Inflammatory macrophage treated with lipopolysaccharide for 4 hours (primary cell): ENCODE measurements at places on chromosomes 5 and 9.

GRCh38 chr5:88693071-88693932, 189.7 kb downstream of the MEF2C start:
- no peak for DNase-seq

DNA sequence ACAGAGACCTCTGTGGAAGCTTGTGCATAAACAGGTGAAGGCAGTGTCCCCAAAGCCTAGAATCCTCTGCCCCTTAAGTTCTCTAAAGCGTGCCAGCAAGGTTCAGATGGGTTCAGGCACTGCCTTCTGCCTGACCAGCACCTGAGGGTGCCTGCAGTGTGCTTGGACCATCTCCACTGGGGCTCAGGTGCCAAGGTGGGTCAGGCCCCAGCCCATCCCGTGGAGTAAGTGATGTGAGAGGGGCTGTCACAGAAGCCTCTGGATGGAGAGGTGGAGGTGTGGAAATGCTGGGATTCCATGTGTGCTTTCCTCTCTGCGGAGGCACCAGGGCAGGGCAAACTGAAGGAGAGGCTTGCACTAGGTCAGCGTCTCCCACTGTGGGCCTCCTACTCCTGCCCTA, 118.5 kb downstream of the DAB2IP start:
- no peak for DNase-seq

GRCh38 chr5:143019614-143020515, 249.7 kb downstream of the ARHGAP26 start:
- DNase-seq: no peak

GRCh38 chr5:89270901-89271300, 387.9 kb upstream of the MEF2C start:
- no peak for DNase-seq

GRCh38 chr5:4245511-4245910, 649.9 kb downstream of the IRX1 start:
- DNase-seq: no peak

DNA sequence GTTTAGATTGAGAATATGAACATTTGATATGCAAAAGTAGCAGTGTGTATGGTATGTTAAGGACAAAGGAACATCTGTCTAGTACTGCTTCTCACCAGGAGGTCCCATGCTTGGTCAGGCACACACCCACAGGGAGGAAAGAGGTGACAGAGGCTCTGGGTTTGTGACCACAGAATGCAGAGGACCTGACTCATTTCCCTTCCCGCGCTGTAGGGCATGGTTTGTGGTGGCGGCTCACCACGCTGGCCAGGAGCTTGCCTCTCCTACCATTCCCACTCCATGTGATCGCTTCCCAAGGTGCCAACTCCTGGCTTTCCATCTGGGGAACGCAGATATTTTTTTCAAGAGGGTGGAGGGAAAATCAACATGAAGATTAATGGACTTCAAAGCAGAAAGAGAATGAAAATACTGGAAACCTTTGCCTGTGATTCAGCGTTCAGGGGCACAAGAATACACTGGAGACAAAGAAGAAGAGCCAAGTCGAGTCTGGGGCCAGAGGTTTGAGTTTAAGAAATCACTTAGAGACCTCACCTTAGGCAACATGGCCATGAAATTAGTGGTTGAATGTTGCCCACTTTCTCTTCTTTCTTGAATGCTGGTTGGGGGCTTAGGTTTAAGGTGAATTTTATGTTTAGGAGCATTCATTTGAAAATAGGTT, 477.8 kb downstream of the CCDC171 start:
- peak; percentile 14 for DNase-seq

- DNase-seq: no peak
Measured at GRCh38 chr5:154745349-154745748, 9.8 kb upstream of the LARP1 start.

- no peak for DNase-seq
Measured at GRCh38 chr5:172931001-172931536, 28.2 kb upstream of the RPL26L1 start.

- DNase-seq: no peak
Measured at GRCh38 chr9:136052472-136052880, 42.6 kb downstream of the NACC2 start.

DNA sequence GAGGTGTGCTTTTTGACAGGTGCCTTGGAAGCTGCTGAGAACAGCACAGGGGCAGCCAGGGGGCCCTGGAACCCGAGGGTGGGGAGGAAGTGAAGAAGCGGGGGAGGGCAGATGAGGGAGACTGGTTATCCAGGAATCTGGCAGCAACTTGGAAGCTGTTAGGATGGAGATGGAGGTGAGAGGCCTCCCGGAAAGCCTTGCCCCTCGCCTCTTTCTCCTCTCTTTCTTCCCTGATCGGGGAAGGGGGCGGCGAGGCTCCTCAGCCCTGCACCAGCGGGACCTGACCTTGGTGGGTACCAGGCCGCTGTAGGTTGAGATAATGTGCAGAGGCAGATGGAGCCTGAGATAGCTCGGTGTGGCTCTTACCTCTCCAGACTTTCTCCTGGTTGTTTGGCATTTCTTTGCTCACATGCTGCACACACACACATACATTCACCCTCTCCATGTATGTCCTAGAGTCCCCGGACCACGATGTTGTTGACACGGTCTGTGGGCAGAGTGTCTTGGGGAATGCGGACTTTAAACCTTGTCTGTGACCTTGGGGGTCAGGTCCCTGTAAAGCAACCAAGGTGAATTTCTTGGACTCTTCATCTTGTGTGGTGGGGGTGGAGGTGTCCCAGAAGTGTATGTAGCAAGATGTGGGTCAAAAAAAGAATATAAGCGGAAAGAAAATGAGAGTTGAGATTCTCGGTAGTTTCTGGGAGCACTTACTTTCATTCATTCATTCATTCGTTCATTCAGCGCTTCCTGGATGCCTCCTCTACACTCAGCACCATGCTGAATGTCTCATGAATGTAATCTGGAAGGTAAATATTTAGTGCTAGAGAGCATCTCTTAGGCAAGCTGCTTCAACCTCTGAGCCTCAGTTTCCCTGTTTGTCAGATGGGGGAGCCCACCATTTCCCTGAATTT, 1.6 kb downstream of the WWC1 start:
- no peak for DNase-seq

DNA sequence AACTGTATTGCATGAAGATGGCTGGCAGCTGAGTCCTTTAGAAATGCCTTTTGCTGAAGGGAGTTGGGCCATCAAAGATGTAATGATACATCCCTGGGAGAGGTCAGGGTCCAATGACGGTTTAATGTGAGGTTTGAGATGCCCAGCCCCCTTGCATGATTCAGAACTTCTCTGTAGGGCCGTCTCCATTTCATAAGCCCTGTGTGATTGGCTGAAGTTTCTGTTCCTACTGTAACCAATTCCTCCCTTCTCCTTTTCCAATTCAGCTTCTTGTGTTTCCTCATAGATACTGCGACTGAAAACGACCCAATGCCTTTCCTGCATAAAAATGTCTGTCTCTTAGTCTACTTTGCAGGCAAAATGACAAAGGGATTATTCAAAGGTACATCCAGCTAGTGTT, 47.9 kb upstream of the ST8SIA4 start:
- peak; percentile 52 for DNase-seq

DNA sequence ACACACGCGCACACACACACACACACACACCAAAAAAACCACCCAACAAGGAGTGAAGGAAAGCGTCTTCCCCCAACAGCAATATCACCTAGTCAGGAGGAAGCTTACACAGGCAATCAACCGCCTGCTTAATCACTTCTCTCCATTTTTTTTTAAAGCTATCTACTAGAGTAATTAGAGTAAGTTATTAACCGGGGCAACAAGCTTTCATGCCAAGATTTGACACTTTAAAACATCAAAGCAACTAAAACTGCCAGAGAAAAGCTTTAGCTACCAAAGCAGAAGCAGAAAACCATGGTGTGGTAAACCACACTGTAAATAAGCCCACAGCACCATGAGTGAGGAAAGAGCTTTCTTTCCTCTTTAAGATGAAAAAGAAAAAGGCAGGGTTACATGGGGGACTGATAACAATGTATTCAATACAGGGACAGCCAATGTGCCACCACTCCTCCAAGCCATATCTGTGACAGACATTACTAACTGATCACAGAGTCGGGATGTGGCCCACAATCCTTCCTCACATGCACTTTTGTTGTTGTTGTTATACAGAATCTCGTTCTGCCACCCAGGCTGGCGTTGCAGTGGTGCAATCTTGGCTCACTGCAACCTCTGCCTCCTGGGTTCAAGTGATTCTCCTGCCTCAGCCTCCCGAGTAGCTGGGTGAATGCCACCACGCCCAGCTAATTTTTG, 282.1 kb downstream of the CRB2 start:
- peak; percentile 18 for DNase-seq

- DNase-seq: no peak
Measured at GRCh38 chr9:132498531-132499210, 83.7 kb upstream of the BARHL1 start.

DNA sequence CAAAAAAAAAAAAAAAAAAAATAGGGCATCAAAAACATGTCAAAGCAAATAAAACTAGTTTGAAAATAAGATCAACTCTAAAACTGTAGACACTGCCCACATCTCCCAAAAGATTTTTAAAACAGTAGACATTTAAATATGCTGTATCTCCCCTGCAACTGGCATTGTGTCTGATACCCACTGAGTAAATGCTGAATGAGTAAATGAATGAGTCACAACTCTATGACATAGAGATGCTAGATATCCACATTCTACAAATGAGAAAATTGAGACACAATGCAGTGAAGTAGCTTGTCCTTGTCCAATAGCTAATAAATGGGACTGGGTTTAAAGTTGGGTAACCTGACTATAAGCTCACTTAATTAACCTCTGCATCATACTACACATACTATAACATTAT, 14.1 kb upstream of the MAP1B start:
- no peak for DNase-seq

DNA sequence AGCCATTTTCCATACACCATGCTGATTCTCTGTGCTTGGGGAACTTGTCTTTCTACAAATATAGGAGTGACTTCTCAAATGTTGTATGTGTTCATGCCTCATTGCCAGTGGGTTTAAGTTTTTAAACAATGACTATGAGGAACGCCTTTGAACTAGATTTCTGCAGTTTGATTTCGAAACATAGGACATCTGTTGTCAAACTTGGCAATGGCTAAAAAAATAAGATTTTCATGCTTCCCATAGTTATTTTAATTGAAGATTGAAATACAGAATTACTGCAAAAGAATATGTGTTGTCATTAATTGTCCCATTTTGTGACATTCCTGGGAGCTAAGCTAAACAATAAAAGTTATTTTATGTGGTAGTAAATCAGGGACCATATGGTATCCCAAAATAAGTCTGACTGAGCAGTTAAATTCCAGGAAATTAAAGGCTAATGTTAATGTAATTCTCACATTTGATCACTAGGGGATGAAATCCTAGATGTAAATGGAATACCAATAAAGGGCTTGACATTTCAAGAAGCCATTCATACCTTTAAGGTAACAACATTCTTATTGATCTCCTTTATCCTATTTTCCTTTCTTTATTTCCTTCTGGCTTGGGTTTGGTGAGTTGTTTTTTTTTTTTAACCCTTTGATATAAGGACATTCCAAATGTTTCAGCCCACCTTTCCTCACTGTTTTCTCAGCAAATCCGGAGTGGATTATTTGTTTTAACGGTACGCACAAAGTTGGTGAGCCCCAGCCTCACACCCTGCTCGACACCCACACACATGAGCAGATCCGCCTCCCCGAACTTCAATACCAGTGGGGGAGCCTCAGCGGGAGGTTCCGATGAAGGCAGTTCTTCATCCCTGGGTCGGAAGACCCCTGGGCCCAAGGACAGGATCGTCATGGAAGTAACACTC, 116.7 kb downstream of the GOLPH3 start:
- DNase-seq: peak; percentile 8

- DNase-seq: no peak
Measured at GRCh38 chr5:18811661-18812060, 1176.3 kb downstream of the CDH18 start.
